ENCODE measurements at places on chromosomes 7 and 10. TPM values are rescaled to one million over a fixed set of nuclear protein-coding genes. Genes with fewer than 3 reads are reported as not detected.

DNA sequence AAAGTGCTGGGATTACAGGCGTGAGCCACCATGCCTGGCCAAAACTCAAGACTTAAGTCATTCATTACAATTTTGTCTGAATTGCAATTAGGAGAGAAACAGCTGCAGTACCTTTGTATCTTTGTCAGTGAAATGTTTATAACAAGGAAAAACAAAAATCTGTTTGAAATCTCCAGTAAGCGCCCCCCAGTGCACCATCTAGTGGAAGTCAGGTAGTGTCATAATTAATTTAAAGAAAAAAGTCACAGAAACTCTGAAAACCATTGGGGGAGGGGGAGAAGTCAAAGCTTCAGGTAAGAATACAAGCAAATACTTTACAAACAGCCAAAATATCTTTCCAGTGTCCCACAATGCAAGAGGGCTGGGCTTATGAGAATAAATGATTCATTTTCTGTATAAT lies 2.8 kb downstream of the MPP7 start:
- H3K4me3 ChIP-seq: no peak overlapping the region
- no peaks in the 10 kb centered on the region for H3K36me3 ChIP-seq
- H3K27me3 ChIP-seq: no peaks in the 10 kb centered on the region
- H3K27ac ChIP-seq: peak overlapping the region; percentile 85
- no peak for DNase-seq
- peaks cover 80% of the 10 kb centered on the region for H3K4me1 ChIP-seq

PRPS1L1 gene
- not detected for total RNA-seq

DNA sequence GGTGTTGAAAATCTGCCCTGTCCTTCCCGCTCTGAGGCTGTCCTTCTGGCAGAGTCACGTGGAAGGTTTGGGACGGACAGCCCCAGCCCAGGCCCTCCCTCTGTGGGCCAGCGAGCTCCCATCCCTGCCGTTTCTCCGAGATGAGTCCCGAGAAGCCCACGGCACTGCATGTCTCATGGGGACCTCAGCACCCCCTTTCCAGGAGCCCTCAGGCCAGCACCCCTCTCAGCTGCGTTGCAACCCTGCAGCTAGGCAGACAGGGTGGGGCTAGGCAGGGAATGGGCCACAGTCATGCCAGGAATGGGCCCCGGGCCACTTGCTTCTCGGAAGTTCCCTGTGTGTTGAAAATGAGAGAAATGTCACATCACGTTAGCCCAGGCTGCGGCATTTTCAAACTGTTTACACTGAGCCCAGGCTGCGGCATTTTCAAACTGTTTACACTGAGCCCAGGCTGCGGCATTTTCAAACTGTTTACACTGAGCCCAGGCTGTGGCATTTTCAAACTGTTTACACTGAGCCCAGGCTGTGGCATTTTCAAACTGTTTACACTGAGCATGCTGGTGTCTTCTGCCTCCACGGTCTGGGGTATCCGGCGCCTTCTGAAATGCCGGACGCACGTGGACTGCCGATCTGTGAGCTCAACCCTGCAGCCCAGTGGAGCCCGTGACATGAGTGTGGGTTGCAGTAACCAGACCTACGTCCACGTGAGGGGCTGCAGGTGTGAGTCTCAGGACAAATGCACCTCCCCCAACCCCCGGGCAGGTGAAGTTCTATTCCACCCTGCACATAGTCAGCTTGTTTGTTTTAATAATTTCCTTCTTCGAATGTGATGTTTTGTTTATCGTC lies 42.6 kb downstream of the FAM20C start:
- H3K4me1 ChIP-seq: peaks cover 51% of the 10 kb centered on the region
- H3K36me3 ChIP-seq: no peaks in the 10 kb centered on the region
- peak overlapping the region; percentile 96 for H3K27ac ChIP-seq

C10orf143 gene
- total RNA-seq: not detected

DNA sequence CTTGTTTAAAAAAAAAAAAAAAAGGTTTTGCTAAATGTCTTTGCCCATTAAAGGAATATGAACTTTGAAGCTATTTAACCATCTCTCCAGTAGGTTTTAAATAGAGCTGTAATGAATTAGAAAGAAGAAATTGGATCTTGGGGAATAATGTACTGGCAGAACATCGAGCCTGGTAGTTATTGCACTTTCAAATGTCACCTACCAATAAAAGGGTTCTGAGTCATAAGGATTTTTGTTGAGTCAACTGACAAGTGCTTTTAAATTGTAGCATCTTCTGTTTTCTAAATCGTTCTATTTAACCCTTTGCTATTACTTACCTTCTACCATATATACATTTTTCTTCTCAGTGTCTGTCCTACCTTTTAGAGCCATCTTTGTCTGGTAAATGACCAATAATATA lies 10.7 kb downstream of the CUTC start:
- no peak for DNase-seq
- no peak overlapping the region for H3K27ac ChIP-seq
- peaks cover 36% of the 10 kb centered on the region for H3K36me3 ChIP-seq
- H3K4me1 ChIP-seq: peaks cover 14% of the 10 kb centered on the region

DNA sequence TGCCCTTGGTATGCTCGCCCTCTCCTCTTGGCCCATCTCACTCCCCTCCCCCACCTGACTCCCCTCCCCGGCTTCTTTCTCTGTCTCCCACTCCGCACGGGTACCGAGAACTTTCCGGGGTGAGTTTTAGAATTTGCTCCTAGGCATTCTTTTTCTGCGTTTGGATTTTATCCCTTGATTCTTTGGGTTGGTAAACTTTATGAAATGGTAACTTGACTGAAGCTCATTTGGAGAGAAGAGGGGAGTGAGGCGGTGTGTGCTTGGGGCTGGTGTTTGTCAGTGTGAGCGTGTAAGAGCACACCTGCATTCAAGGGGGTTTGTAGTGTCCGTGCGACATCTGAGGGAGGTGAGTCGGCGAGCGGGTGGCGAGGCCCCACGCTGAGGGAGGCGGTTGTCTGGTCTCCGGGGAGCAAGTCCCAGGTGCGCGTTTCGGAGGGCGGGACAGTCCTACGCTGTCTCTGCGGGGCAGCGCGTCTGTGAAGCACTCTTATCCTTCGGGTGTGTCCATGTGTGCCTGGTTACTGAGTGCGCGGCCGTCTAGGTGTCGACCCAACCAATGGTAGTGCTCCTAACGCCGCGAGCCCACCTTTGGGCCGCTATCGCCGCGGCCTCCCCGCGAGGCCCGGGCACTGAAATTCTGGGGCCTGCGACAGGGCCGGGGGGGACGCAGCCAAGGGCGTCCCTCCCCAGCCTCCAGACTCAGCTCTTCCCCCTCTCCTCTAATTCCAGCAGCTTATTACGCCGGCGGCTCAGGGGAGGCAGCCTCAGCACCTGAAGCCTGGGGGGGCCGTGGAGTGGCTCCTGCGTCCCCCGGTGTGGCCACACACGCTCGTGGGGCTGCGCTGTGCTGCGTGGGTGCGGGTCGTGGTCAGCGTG lies 2.6 kb upstream of the ZNF503 start:
- DNase-seq: no peak
- H3K4me1 ChIP-seq: no peaks in the 10 kb centered on the region
- no peaks in the 10 kb centered on the region for H3K27me3 ChIP-seq
- H3K36me3 ChIP-seq: peaks cover 2% of the 10 kb centered on the region
- peak overlapping the region; percentile 99 for H3K27ac ChIP-seq
- peak overlapping the region; percentile 84 for H3K4me3 ChIP-seq

ARHGEF5 gene
- total RNA-seq: 10.4 TPM

DNA sequence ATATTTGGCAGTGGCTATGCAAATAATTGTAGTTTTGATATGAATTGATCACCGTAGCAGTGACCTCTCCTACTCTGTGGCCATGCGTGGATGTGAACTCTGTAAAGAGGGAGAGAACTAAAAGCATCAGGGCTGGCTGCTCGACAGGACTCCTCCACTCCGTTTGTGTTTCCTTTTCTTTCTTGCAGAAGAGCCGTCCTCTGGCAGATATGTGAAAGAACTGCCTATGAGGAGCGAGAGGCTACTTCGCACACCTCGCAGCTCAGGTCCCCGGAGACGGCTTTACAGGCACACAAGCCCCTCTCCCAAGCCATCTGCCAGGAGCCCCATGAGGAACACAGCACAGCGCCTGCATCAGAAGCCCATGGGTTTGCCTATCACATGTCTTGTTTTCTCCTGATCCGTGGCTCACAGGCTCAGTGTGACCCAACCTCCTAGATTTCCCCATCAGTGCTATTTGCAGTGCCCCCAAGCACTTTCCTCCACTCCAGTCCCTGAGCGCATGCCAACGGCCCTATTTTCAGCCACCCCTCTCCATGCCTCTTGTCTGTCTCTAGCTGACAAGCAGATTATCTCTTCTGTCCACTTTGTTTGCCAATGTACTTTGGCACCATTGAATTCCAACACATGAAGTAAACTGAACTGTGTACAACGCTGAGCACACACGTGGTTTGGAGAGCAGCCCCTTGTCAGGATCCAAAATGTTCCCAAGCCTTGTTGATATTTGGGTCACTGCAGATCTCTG lies 164.3 kb upstream of the AKR1E2 start:
- H3K36me3 ChIP-seq: no peaks in the 10 kb centered on the region
- no peaks in the 10 kb centered on the region for H3K27me3 ChIP-seq

- no peaks in the 10 kb centered on the region for H3K4me1 ChIP-seq
- H3K4me3 ChIP-seq: no peak overlapping the region
- H3K36me3 ChIP-seq: peaks cover 6% of the 10 kb centered on the region
- no peaks in the 10 kb centered on the region for H3K27me3 ChIP-seq
- no peak overlapping the region for H3K27ac ChIP-seq
These were observed 15.7 kb upstream of the FLNC start for GRCh38 chr7:128814499-128814898.

AEBP1 gene
- total RNA-seq: 1,006 TPM

- no peak overlapping the region for H3K27ac ChIP-seq
- peaks cover 17% of the 10 kb centered on the region for H3K4me1 ChIP-seq
- no peak overlapping the region for H3K4me3 ChIP-seq
- H3K36me3 ChIP-seq: no peaks in the 10 kb centered on the region
- H3K27me3 ChIP-seq: no peaks in the 10 kb centered on the region
- DNase-seq: no peak
These were observed 184.2 kb downstream of the KMT2E start for GRCh38 chr7:105198223-105198622.

DNA sequence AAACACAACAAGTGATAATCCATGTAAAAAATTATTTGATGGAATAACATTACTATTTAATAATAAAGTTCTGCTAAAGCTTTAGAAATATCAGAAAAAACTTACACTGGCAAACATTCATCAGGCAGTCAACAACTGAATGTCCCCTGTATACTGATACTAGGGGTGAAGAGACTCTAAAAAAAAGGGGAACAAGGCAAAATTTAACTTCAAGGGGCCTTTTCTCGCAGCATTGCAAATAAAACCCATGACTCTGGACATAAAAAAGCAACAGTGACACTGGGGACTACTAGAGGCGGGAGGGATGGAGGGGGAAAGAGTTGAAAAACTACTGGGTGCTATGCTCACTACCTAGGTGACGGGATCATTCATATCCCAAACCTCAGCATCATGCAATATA lies 5.8 kb upstream of the IFRD1 start:
- no peak overlapping the region for H3K4me3 ChIP-seq
- no peaks in the 10 kb centered on the region for H3K27me3 ChIP-seq
- no peaks in the 10 kb centered on the region for H3K36me3 ChIP-seq
- DNase-seq: no peak
- no peak overlapping the region for H3K27ac ChIP-seq

GRCh38 chr10:36263871-36264270 lies 621.8 kb upstream of the FZD8 start:
- no peak overlapping the region for H3K27ac ChIP-seq
- DNase-seq: no peak
- H3K27me3 ChIP-seq: no peaks in the 10 kb centered on the region
- H3K4me3 ChIP-seq: no peak overlapping the region
- H3K4me1 ChIP-seq: no peaks in the 10 kb centered on the region

DNA sequence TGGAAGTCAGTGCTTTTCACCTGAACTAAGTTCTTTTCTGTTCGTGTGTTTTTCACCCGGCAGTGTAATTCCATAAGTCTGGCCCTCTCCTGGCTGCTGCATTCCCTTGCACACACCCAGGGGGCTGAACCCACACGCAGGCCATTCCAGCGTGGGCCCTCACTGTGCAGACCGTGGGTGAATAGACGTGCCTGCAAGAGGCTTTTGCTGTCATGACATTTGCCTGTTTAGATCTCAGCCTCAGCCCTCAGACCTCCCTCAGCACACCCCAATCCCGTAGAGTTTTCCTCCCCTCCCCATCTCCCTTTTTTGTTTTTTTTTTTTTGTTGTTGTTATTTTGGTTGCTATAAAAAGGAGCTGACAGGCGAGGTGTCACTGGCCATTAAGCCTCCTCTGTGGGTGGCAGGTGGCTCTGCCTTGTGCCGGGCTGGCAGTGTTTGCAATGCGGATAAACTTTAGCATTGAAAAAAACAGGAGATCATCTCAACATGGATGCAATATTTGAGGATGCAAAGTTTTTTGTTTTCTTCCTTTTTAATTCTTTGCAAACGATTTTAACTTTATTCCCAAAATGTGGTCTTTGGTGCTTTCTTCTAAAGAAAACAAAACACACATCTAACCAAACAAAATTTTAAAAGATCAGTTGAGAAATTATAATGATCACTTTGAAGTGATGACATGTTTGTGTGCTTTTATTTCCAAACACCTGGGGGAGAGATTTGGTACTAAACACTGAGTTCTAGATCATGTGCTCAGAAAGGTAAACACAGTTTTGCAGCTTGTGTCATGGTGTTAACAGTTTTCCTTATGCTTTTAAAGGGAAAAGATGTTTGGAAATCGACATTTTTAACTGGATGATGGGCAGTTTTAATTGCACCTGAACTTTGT lies 58.8 kb downstream of the WDR37 start:
- no peaks in the 10 kb centered on the region for H3K27me3 ChIP-seq
- peaks cover 36% of the 10 kb centered on the region for H3K36me3 ChIP-seq
- no peaks in the 10 kb centered on the region for H3K4me1 ChIP-seq
- no peak overlapping the region for H3K4me3 ChIP-seq
- H3K27ac ChIP-seq: no peak overlapping the region
